Activated CD4-positive, alpha-beta T cell treated with anti-CD3 and anti-CD28 coated beads, Interleukin-2, Interleukin-6, amounts not matched to agents 100 ng/mL and 50 ng/mL, durations not matched to agents 16 hours and 8 hours (primary cell): ENCODE measurements at places on chromosomes 13 and 19.

GRCh38 chr19:1921326-1921725 is 16.1 kb downstream of the ADAT3 start:
- no peak for DNase-seq

- no peak for DNase-seq
Measured at GRCh38 chr13:101140936-101141335, 275.4 kb downstream of the NALCN start.

DNA sequence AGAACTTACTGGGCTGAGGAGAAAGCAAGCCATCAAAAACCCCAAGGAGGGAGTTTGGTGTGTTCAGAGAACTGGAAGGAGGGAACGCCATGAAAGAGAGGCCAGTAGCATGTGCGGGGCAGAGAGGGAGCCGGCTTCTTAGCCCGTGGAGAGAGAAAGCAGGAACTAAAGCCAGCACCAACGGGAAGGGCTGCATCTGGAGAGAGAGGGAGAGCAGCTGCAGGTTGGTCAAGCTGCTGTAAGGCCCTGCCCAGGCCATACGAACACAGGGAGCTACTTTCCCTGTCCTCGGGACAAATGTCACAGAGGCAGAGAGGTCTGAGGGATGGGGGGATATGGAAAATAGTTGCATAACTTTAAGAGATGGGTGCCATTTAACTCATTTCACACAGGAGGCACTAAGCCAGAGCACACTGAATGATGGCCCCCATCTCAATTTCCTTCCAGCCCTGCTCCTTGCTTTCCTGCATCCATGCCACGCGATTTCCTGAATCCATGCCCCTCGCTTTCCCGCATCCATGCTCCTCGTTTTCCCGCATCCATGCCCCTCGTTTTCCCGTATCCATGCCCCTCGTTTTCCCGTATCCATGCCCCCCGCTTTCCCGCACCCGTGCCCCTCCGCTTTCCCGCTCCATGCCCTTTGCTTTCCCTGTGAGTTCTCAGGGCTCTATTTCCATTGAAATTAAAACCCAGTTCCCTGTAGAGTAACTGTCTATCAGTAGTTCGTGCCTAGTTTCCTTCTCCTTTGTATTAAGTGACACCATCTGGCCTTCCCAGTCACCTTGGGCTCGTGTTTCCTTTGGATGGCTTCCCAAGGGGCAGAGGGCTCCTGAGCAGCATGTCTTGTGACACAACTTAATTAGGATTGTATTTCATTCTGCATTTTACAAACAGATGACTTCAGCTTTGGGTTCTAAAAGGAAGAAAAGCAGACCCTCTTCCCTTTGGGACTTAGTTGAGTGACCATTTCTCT is 31.5 kb upstream of the TPT1 start:
- DNase-seq = no peak

DNA sequence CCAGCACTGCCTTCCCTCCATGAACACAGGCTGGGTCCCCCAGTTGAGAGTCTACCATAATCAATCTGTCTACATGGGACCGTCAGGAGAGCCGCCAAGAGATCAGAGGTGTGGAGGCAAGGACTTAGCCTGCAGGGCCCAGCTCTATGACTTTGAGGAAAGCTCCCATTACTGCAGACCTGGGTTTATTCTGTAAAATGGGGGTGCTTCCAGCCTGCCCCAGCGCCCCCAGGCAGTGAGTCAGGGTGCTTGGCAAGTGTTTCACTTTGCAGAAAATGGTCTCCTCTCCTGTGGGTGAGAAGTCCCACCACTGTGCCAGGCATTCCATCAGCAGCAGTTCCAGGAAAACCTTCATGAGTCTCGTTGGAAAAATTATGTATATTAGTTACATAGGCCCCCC is 75.5 kb upstream of the VSTM2B start:
- no peak for DNase-seq

DNA sequence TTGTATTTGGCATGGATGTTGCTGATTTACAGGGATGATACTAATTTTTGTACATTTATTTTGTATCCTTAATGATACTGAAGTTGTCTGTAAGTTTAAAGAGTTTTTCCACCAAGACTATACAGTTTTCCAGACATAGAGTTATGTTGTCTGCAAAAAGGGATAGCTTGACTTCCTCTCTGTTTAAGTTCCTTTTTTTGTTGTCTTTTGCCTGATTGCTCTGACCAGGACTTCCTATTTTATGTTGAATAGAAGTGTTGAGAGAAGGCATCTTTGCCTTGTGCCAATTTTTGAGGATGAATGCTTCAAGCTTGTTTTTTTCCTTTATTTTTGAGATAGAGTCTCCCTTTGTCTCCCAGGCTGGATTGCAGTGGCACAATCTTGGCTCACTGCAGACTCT is 36.8 kb upstream of the ZNF681 start:
- no peak for DNase-seq

DNA sequence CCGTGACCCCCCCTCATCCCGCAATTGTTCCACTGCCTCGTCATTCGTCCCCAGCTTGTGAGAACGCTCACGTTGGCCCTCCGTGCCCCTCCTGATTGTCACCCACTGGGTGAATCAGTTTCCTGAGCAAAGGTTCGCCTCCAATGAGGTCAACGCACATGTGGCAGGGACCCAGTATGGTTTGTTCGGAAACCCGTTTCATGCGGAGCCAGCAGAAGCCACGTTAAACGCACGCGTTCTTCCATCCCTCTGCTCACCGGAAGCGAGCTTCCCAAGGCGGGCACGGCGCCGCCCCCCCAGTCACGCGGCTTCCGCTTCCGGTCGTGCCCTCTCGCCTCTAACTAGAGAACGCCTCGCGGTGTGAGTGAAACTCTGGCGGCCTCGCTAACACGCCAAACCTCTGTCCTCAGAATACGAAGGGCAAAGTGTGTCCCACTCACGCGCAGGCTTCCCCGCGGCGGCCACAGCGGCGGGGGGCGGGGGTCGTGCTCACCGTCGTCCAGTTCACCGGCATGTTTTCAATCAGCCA is 18.0 kb upstream of the CFAP97D2 start:
- no peak for DNase-seq

DNA sequence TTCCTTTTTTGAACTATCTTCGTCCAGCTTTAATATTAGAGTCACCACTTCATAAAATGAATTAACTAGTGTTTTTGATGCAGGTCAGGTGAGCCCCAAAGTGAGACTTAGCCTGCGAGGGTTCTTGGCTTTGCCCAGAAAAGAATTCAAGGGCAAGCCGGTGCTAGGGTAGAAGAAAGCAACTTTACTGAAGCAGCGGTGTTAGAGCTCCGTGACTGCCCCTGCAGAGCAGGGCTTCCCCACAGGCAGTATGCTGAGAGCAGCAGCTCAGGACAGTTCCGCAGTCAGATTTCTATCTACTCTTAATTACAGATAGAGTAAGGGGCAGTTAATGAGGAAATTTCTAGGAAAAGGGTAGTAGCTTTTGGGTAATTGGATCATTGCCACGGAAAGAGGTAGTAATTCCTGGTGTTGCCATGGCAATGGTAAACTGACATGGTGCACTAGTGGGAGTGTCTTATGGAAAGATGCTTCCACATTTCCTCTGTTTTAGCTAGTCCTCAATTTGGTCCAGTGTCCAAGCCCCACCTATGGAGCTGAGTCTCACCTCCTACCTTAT is 432.2 kb upstream of the ZNF507 start:
- DNase-seq = no peak

DNA sequence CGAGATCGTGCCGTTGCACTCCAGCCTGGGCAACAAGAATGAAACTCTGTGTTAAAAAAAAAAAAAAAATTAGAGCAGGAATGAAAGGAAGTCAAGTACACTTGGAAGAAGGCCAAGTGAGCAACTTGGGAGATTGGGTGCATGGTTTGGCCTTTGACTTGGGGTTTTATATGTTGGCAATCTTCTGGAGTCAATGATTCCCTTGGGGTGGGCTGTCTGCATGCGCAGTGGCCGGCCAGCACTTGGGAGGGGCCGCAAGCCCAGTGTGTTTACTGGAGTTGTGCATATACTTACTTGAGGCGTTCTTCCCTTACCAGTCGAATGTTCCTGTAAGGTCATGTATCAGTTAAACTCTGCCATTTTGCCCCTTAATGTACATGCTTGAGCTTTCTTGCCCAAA is 103.9 kb downstream of the FAM216B start:
- DNase-seq = no peak

- DNase-seq = no peak
Measured at GRCh38 chr13:100957741-100958140, 283.1 kb upstream of the TMTC4 start.
